ENCODE measurements at places on chromosomes 13 and 19. TPM values are rescaled to one million over a fixed set of nuclear protein-coding genes. Genes with fewer than 3 reads are reported as not detected.
A peak's percentile ranks its signal among the peaks of the same experiment; 100 is the strongest.

- H3K4me3 ChIP-seq: no peak overlapping the region
- H3K4me1 ChIP-seq: no peaks in the 10 kb centered on the region
- no peaks in the 10 kb centered on the region for H3K27me3 ChIP-seq
- DNase-seq: no peak
- H3K36me3 ChIP-seq: no peaks in the 10 kb centered on the region
- no peak overlapping the region for H3K27ac ChIP-seq
Observed at GRCh38 chr19:28313633-28314032, 899.3 kb downstream of the UQCRFS1 start.

- no peak for DNase-seq
- no peak overlapping the region for H3K27ac ChIP-seq
- H3K27me3 ChIP-seq: no peaks in the 10 kb centered on the region
- no peak overlapping the region for H3K4me3 ChIP-seq
- H3K4me1 ChIP-seq: no peaks in the 10 kb centered on the region
Observed at GRCh38 chr13:98853771-98854221, 101.3 kb upstream of the SLC15A1 start.

The ATP12A gene
- not detected for total RNA-seq

The PROZ gene
- total RNA-seq: not detected

GRCh38 chr13:101202590-101202989 lies 213.7 kb downstream of the NALCN start:
- peaks cover 4% of the 10 kb centered on the region for H3K4me1 ChIP-seq
- peak; percentile 42 for DNase-seq
- no peaks in the 10 kb centered on the region for H3K27me3 ChIP-seq

- H3K27me3 ChIP-seq: no peaks in the 10 kb centered on the region
- DNase-seq: peak; percentile 88
- no peak overlapping the region for H3K27ac ChIP-seq
- no peaks in the 10 kb centered on the region for H3K36me3 ChIP-seq
Observed at GRCh38 chr19:38952395-38953165, 21.8 kb downstream of the MRPS12 start.

- DNase-seq: no peak
- no peaks in the 10 kb centered on the region for H3K27me3 ChIP-seq
- no peak overlapping the region for H3K4me3 ChIP-seq
- no peaks in the 10 kb centered on the region for H3K36me3 ChIP-seq
- H3K27ac ChIP-seq: no peak overlapping the region
Observed at GRCh38 chr19:30376272-30376671, 4.1 kb downstream of the ZNF536 start.

The KLF2 gene
- total RNA-seq: not detected

DNA sequence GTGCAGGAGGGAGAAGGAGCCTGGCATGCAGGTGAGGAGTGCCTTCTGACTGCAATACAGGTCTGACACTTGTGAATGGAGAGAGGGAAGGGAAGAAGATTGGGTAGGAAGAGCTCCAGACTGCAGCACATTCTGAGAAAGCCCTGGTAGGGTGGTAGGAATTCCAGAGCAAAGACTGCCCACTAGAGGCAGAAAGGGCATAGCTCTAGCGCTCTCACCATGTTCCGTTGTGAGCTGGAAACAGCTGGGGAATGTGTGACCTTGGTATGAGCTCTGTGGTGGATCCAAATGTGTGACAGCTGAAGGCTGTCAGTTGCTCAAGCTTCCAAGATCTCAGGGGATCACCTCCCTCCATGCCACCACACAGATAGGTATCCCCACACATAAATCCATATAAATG lies 2.9 kb upstream of the MTUS2 start:
- H3K36me3 ChIP-seq: no peaks in the 10 kb centered on the region
- no peak overlapping the region for H3K4me3 ChIP-seq
- DNase-seq: no peak
- H3K27ac ChIP-seq: no peak overlapping the region
- H3K27me3 ChIP-seq: no peaks in the 10 kb centered on the region
- no peaks in the 10 kb centered on the region for H3K4me1 ChIP-seq

GRCh38 chr13:99062593-99062992 lies 84.7 kb upstream of the DOCK9 start:
- H3K27ac ChIP-seq: no peak overlapping the region
- no peak for DNase-seq
- H3K27me3 ChIP-seq: no peaks in the 10 kb centered on the region
- no peak overlapping the region for H3K4me3 ChIP-seq
- H3K36me3 ChIP-seq: no peaks in the 10 kb centered on the region

The PPFIA3 gene
- total RNA-seq: 7.9 TPM

DNA sequence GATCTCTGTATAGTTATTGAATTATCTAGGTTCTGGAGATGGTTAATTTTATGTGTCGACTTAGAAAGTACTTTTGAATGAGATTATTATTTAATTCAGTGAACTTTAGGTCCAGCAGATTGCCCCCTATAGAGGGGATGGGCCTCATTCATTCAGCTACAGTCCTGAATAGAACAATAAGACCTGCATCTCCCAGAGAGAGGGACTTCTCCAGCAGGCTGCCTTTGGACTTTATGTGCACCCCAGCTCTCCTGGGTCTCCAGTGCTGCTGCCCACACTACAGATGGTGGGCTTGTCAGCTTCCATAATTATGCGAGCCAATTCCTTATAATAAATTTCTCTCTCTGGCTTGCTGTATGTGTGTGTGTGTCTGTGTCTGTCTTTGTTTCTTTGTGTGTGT lies 39.3 kb upstream of the KL start:
- DNase-seq: no peak
- no peaks in the 10 kb centered on the region for H3K36me3 ChIP-seq
- no peaks in the 10 kb centered on the region for H3K27me3 ChIP-seq
- H3K27ac ChIP-seq: no peak overlapping the region

DNA sequence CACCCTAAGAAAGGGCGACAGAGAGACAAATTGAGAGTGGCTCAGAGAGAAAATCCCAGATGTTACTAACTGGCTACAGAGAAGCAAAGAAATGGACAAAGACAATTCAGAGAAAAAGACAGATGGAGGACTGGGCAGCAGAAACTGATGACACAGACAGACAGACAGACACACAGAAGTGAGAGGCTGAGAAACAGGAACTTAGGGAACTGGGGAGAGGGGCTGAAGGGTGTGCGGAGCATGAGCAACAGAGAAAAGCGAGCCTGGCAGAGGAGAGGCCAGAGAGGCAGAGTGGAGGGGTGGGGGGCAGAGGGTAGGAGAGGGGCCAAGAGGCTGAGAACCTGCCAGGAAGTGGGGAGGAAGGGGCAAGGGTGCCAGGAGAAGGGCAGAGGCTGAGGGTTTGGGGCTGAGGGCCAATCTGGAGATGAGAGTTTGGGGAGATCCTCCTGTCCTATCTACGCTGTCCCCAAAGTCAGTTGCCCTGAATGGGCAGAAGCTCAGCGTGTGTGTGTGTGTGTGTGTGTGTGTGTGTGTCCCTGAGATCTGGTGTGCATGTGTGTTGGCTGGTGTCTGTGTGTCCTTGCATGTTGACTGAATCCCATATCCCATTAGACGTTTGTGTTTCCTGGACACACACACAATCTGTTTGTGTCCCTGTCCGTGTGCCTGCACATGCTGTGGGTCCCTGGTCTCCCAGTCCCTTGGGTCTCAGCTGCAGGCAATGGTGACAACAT lies 5.6 kb upstream of the ERFL start:
- peaks cover 85% of the 10 kb centered on the region for H3K4me1 ChIP-seq
- no peaks in the 10 kb centered on the region for H3K27me3 ChIP-seq
- H3K4me3 ChIP-seq: no peak overlapping the region

The MEX3D gene
- total RNA-seq: 5.6 TPM

The FCGBP gene
- total RNA-seq: 0.32 TPM

The NPAS1 gene
- total RNA-seq: 5.7 TPM

DNA sequence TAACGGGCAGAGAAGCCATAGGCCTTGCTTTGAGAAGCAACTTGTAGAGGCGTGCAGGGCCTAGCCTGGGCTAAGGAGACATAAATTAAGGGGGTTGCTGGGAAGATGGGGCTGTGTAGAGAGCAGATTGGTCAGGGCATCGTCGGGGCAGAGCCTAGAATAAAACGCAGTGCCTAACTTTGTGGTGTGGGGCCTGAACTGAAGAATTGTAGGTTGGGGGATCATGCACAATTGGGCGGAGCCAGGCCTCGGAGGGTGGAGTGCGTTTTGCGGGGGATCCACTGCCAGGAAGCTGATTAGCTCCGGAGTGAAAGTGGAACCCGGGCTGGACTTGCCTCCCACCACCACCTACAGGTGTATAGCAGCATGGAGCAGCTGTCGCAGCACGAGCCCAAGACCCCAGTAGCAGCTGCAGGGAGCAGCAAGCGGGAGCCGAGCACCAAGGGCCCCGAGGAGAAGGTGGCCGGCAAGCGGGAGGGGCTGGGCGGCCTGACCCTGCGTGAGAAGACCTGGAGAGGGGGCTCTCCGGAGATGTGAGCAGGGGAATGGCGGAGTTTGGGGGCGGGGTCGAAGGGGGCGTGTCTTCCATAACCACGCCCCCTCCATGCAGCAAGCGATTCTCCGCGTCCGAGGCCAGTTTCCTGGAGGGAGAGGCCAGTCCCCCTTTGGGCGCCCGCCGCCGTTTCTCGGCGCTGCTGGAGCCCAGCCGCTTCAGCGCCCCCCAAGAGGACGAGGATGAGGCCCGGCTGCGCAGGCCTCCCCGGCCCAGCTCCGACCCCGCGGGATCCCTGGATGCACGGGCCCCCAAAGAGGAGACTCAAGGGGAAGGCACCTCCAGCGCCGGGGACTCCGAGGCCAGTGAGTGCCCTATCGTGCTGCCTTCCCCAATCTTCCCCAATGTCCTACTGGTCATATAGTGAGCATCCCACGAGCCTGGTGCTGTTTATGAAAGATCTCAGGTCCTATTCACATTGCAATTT lies 13.8 kb downstream of the DNASE2 start:
- peaks cover 7% of the 10 kb centered on the region for H3K4me1 ChIP-seq
- H3K4me3 ChIP-seq: peak overlapping the region; percentile 64
- no peak overlapping the region for H3K27ac ChIP-seq
- peak; percentile 83 for DNase-seq

- no peak overlapping the region for H3K27ac ChIP-seq
- no peaks in the 10 kb centered on the region for H3K36me3 ChIP-seq
- H3K4me1 ChIP-seq: no peaks in the 10 kb centered on the region
- no peak for DNase-seq
- no peak overlapping the region for H3K4me3 ChIP-seq
Observed at GRCh38 chr13:112984501-112984900, 15.5 kb downstream of the MCF2L start.

GRCh38 chr19:34837262-34837661 lies 64.2 kb upstream of the ZNF599 start:
- no peak overlapping the region for H3K27ac ChIP-seq
- no peaks in the 10 kb centered on the region for H3K36me3 ChIP-seq
- H3K4me3 ChIP-seq: no peak overlapping the region
- no peaks in the 10 kb centered on the region for H3K4me1 ChIP-seq

GRCh38 chr13:33865945-33866344 lies 48.0 kb downstream of the RFC3 start:
- DNase-seq: peak; percentile 80
- H3K4me3 ChIP-seq: no peak overlapping the region
- peak overlapping the region; percentile 96 for H3K27ac ChIP-seq
- peaks cover 65% of the 10 kb centered on the region for H3K4me1 ChIP-seq

DNA sequence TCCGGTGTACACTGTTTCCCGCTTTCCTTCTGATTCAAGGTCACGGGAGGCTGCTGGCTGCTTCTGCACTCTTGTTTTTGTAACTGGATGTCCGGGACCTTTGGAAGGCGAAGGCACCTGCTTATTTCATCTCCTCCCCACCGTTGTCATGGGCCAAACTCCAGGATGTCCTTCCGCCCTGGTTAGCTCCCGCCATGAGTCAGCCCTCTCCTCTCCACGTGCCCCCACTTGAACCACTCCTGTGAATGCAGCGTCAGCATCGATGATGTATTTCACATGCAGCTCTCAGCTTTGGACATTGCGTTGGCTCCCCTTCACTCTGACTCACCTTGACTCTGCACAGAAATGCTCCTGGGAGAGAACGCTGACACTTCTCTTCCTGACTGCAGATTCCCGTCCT lies 5.5 kb upstream of the GALP start:
- H3K27me3 ChIP-seq: no peaks in the 10 kb centered on the region
- DNase-seq: no peak
- H3K4me1 ChIP-seq: no peaks in the 10 kb centered on the region
- H3K27ac ChIP-seq: no peak overlapping the region

DNA sequence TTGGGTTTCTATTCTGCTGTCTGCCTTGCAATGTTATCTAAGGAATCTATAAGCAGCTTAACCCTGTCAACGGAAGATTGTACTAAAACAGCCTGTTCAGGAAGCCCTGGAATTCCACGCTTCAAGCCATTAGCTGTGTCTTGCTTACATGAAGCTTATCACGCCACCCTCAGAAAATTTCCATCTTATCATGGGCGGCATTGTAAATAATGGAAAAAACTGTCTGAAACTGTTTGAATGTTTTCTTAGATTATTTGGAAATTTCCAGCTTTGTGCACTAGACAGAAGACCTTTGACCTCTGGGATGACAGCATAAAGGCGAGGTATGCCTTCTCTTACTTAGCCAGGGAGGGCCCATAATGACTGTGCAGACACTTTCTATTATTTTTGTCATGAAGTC lies 319.7 kb downstream of the KCNRG start:
- H3K27ac ChIP-seq: no peak overlapping the region
- no peak overlapping the region for H3K4me3 ChIP-seq
- H3K4me1 ChIP-seq: peaks cover 16% of the 10 kb centered on the region
- no peaks in the 10 kb centered on the region for H3K27me3 ChIP-seq

GRCh38 chr19:34474233-34474989 lies 7.1 kb upstream of the WTIP start:
- H3K36me3 ChIP-seq: peaks cover 22% of the 10 kb centered on the region
- H3K4me3 ChIP-seq: no peak overlapping the region
- H3K27ac ChIP-seq: no peak overlapping the region
- no peak for DNase-seq

The ETHE1 gene
- total RNA-seq: 13.6 TPM

The COMP gene
- not detected for total RNA-seq

The POLD1 gene
- 53.4 TPM for total RNA-seq

DNA sequence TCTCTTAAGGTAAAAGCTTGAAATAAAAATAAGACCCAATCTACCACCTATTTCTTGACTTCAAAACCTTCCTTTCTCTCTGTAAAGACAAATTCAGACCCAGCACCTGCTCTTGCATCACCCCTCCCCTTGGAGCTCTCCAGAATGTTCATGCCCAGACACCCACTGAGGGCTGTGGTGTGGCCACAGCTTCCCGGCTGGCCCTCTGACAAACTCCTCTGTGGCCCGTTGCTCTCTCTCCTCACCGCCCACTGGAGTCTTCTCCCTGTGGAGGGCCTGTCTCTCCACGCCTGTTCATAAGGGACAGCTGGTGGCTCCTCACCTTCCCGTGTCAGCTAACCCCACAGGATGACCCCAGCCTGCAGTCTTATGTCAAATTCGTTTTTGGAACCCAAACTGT lies 49.1 kb downstream of the TSSK6 start:
- no peaks in the 10 kb centered on the region for H3K27me3 ChIP-seq
- no peak overlapping the region for H3K4me3 ChIP-seq
- peaks cover 18% of the 10 kb centered on the region for H3K4me1 ChIP-seq
- no peak for DNase-seq
- peaks cover 48% of the 10 kb centered on the region for H3K36me3 ChIP-seq
- H3K27ac ChIP-seq: no peak overlapping the region

DNA sequence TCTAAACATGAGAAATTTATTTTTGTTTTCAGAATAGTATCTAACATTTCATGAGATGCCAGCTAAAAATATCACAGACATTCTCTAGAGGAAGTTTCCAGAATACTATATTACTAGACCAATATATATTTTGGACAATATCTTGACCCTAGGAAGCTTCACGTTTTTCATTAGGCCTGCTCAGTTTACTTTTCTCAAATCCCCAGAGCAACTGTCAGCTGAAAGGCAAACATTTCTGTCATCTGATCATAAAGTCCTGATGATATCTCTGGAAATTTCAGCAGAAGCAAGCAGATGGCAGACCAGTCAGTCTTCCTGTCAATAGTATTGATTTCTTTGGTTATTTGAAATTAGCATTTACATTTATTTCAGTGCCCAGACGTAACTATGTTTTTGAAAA lies 4.0 kb downstream of the POSTN start:
- DNase-seq: no peak
- no peaks in the 10 kb centered on the region for H3K27me3 ChIP-seq
- H3K4me1 ChIP-seq: no peaks in the 10 kb centered on the region
- no peak overlapping the region for H3K27ac ChIP-seq
- no peak overlapping the region for H3K4me3 ChIP-seq

The ZNF99 gene
- total RNA-seq: not detected
